ENCODE measurements at places on chromosomes 3 and 15. TPM values are rescaled to one million over a fixed set of nuclear protein-coding genes. Genes with fewer than 3 reads are reported as not detected.

DNA sequence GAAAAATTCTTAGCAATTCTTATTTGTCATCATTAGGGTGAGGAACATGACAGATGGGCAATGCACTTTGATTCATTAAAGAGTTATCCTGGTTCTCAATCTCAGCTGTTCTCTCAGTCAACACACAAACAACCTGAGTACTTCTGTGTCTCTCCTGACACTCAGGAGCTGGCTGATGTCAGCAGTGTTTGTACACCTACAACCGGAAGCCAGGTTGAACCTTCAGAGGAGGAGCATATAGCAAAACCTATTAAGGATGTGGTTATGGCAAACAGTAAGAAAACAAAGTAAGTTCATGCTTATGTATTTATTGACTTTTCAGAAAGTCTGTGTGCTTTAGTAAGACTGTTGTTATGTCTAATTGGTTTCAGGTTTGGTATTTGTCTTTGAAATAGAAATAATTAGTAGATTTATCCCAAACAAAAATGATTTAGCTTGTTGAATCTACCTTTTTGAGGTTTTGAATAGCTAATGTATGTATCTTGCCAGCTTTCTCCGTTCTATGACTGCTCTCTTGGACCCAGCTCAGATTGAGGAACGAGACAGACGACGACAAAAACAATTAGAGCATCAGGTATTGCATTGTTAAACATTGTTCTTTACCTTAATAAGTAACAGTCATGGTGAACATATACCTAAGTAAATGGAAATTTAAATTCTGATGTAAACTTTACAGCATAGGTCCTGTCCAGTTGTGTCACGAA is 36.6 kb downstream of the CCDC66 start:
- no peaks in the 10 kb centered on the region for H3K27me3 ChIP-seq
- no peaks in the 10 kb centered on the region for H3K4me1 ChIP-seq
- H3K4me3 ChIP-seq, result no peak overlapping the region
- H3K36me3 ChIP-seq, result peaks cover 3% of the 10 kb centered on the region
- H3K27ac ChIP-seq, result no peak overlapping the region
- no peak for DNase-seq

- H3K27ac ChIP-seq, result no peak overlapping the region
- H3K4me1 ChIP-seq, result no peaks in the 10 kb centered on the region
- DNase-seq, result no peak
- H3K36me3 ChIP-seq, result no peaks in the 10 kb centered on the region
- H3K4me3 ChIP-seq, result no peak overlapping the region
Measured at GRCh38 chr3:127915937-127916493, 983 bp downstream of the KBTBD12 start.

GRCh38 chr3:18085429-18085828 is 339.7 kb downstream of the SATB1 start:
- H3K27ac ChIP-seq, result no peak overlapping the region
- H3K27me3 ChIP-seq, result peaks cover 12% of the 10 kb centered on the region
- no peaks in the 10 kb centered on the region for H3K36me3 ChIP-seq
- no peaks in the 10 kb centered on the region for H3K4me1 ChIP-seq

DNA sequence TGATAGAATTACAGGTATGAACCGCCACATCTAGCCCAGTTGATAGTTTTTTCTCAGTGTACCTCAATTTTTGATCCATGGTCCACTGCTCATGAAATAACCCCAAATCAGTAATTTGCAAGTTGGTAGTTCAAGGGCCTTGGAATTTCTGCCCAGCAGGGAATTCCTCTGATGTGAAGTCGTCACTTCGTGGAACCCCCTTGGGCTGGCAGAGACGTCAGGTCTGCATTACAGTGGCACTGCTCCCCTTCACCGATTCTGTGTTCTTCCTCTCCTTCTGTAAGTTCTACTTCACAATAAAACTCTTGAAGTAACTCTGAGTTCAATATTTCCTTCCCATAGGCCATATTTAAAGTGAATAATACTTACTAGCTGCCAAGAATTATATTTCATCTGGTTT is 881.0 kb downstream of the OTOL1 start:
- no peaks in the 10 kb centered on the region for H3K36me3 ChIP-seq
- no peaks in the 10 kb centered on the region for H3K4me1 ChIP-seq
- no peak overlapping the region for H3K27ac ChIP-seq
- DNase-seq, result no peak
- no peaks in the 10 kb centered on the region for H3K27me3 ChIP-seq

DNA sequence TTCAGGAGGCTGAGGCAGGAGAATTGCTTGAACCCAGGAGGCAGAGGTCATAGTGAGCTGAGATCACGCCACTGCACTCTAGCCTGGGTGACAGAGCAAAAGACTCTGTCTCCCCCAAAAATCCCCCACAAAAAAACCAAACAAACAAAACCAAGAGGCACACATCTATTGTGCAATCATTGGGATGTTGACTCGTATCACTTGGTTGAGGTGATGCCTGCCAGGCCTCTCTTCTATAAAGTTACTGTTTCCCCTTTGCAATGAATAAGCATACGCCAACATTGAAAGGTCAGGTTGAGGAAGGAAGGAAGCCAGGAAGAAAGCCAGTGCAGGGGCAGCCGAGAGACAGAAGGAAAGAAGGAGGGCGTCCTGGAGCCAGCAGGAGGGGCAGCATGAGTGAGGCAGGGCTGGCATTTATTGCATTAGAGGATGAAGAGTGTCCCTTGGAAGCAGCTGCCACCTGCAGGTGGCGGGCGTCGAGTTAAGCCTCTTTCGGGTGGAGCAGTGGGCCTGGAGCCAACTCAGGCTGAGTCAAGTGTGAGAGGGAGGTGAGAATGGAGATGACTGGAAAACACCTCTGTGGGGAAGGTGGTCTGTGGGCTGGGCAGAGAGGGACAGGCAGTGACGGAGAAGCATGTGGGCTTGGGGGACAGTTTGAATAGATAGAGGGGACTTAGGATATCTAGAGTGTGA is 8.3 kb upstream of the CSPG4 start:
- DNase-seq, result peak; percentile 71
- no peaks in the 10 kb centered on the region for H3K36me3 ChIP-seq
- no peak overlapping the region for H3K4me3 ChIP-seq
- no peaks in the 10 kb centered on the region for H3K27me3 ChIP-seq

DNA sequence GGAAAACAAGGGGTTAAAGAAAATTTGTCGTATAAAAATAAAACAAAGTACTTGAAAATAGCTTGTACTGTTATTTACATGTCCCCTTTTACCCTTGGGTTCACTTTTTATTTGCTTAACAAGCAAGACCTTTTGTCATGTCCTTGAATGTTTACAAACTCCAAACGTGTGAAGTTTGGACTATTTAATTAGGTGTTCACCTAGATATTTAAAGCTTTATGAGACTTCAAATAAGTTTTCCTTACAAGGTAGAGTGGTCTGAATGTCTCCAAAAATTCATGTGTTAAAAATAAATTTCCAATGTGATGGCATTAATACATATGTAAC is 242.0 kb upstream of the TTC14 start:
- DNase-seq, result no peak
- no peak overlapping the region for H3K27ac ChIP-seq
- H3K27me3 ChIP-seq, result no peaks in the 10 kb centered on the region

DNA sequence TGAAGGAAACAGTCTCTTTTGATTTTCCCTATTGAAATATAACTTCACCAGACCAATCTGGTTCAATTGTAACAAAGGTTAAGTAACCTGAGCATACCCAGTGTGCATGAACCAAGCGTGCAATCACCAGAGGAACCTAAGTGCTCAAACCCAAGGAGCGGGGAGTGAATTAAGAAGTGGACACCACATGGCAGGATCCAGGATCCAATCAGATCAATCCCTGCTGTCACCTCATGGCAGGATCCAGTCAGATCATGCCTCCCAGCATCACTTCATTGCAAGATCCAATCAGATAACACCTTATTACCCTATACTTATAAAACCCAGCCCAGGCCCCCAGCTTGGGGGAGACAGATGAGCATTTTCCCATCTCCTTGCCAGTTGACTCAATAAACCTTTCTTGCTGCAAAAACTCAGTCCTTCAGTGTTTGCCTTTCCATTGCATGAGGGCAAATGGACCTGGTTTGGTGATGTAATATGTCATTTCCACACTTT is 38.9 kb upstream of the RNU6-1 start:
- no peak overlapping the region for H3K4me3 ChIP-seq
- no peak for DNase-seq
- no peaks in the 10 kb centered on the region for H3K36me3 ChIP-seq
- H3K27me3 ChIP-seq, result no peaks in the 10 kb centered on the region
- H3K4me1 ChIP-seq, result peaks cover 20% of the 10 kb centered on the region
- H3K27ac ChIP-seq, result no peak overlapping the region

DNA sequence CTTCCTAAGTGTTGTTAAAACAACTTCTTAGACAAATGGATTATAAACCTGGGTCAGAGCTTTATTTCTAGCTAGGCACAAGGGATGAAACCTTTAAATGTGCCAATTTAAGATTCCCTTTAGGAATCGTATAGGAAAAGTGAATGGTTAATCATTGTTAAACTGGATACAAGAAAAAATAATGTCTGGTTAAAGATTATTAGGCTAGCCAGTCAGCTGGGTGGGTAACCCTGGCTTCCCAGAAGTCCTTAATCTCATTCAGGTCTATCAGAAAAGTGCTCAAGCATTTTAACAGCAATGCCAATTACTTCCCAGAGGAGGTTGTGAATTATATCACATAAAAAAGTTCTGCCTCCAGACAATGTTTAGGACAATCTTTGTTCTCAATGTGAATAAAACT is 37.6 kb downstream of the NANOGP8 start:
- no peak overlapping the region for H3K27ac ChIP-seq
- H3K4me3 ChIP-seq, result no peak overlapping the region
- DNase-seq, result no peak
- H3K27me3 ChIP-seq, result no peaks in the 10 kb centered on the region

GRCh38 chr3:48859206-48859605 is 11.5 kb upstream of the PRKAR2A start:
- no peaks in the 10 kb centered on the region for H3K27me3 ChIP-seq
- no peak overlapping the region for H3K4me3 ChIP-seq
- DNase-seq, result no peak
- H3K4me1 ChIP-seq, result no peaks in the 10 kb centered on the region
- no peaks in the 10 kb centered on the region for H3K36me3 ChIP-seq
- H3K27ac ChIP-seq, result no peak overlapping the region

- peaks cover 22% of the 10 kb centered on the region for H3K4me1 ChIP-seq
- peak; percentile 53 for DNase-seq
Measured at GRCh38 chr3:189588070-189588469, 43.1 kb upstream of the TP63 start.

GRCh38 chr3:177832880-177833279 is 635.6 kb upstream of the TBL1XR1 start:
- no peak overlapping the region for H3K4me3 ChIP-seq
- H3K27ac ChIP-seq, result no peak overlapping the region
- H3K27me3 ChIP-seq, result no peaks in the 10 kb centered on the region
- H3K4me1 ChIP-seq, result peaks cover 37% of the 10 kb centered on the region
- peak; percentile 51 for DNase-seq
- no peaks in the 10 kb centered on the region for H3K36me3 ChIP-seq

DNA sequence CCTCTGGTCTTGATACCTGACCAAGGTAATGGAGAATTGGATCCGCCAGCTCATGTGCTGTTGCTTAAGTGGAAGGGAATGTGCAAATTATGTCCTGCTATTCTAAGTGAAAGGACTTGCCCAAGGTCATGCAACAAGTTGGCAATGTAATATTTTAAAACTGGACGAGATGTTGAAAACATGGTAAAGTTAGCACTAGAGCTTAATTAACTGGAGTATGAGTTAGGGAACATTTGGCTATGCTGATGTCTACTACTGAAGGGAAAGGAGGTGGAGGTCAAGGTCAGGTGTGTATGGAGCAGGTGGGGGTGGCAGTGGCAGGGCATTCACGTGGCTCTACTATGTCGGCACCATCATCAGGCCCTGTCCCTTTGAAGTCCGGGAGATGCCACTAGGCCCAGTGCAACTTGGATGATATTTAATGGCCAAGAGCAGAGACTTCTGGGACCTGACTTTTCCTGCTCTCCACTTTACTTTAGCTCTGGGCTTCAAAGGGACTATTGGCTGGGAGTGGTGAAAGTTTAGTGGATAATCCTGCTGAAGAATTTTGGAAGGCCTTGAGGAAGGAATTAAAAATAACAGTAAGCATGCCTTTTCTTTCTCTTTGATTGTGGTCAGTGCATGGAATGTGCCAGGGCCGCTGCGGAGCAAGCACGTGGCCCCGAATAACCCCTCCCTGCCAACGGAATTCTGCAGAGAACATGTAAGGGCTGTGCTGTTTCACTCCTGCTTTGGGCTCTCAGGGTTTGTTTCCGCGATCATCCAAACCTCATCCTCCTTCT is 14.9 kb downstream of the SMAD3 start:
- no peak overlapping the region for H3K27ac ChIP-seq
- H3K36me3 ChIP-seq, result no peaks in the 10 kb centered on the region
- no peaks in the 10 kb centered on the region for H3K27me3 ChIP-seq
- no peak overlapping the region for H3K4me3 ChIP-seq

DNA sequence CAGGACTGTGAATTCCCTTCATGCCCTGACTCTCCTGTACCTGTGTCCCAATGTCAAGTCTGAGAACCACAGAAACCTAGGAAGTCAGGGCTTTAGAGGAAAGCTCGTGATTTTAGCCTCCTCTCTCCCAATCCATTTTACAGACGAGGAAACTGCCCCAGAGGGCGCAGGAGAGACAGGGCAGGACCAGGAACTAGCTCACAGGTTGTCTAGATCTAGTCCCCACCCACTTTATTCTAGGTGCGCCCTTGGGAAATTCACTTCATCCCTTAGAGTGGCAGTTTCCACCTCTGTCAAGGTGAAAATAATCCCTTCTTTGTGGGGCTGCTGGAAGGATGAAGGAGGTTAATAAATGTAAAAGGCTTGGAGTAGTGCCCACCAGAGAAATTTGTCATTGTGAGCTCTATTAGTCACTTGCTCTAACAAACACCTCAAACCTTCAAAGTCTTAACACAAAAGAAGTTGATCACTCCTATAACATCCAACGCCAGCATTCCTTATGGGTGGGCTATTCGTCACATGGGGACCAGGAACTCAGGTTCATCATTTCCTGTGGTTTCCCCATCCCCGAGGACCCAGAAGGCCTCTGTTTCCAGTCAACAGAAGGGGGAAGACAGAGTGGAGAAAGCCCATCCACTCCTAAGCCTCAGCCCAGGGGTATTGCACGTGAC is 282.3 kb downstream of the XXYLT1 start:
- H3K27ac ChIP-seq, result no peak overlapping the region
- no peak for DNase-seq
- H3K4me1 ChIP-seq, result peaks cover 27% of the 10 kb centered on the region
- no peaks in the 10 kb centered on the region for H3K36me3 ChIP-seq
- H3K27me3 ChIP-seq, result no peaks in the 10 kb centered on the region

DNA sequence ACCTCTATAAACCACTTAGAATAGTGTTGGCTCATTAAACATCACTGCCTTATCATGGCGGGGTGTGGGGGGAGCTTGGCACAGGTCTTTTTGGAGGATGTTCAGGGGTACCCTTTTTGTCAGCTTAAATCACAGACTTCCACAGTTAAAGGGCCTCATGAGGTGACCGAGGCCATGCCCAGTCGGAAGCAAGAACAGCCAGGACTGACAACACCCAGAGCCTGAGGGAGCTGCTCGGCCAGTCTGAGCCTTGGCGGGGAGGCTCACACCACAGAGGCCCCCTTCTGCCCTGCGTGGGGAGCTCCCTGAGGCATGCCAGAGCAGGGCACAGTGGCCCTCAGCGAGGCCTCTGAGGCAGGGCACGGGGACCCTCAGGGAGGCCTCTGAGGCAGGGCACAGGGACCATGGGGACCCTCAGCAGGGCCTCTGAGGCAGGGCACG is 49.5 kb downstream of the UMPS start:
- H3K4me1 ChIP-seq, result peaks cover 51% of the 10 kb centered on the region
- H3K4me3 ChIP-seq, result no peak overlapping the region
- peak overlapping the region; percentile 29 for H3K27ac ChIP-seq

- H3K27me3 ChIP-seq, result no peaks in the 10 kb centered on the region
- H3K4me1 ChIP-seq, result no peaks in the 10 kb centered on the region
- peak; percentile 3 for DNase-seq
- H3K27ac ChIP-seq, result no peak overlapping the region
Measured at GRCh38 chr3:851098-851790, 241.6 kb upstream of the CNTN6 start.

Gene ILDR1
- not detected for total RNA-seq

Gene PFN2
- 374 TPM for total RNA-seq

Gene STAB1
- 0.41 TPM for total RNA-seq

Gene COL6A6
- not detected for total RNA-seq

Measured in A673 (cell line).